ENCODE measurements at places on chromosomes 7 and 10. TPM values are rescaled to one million over a fixed set of nuclear protein-coding genes. Genes with fewer than 3 reads are reported as not detected.

Gene PNLIPRP1
- not detected for total RNA-seq

Gene ELAPOR2
- total RNA-seq, result 24.0 TPM

Gene HOXA10
- total RNA-seq, result 20.0 TPM

Gene CPN1
- total RNA-seq, result not detected

Gene MEIG1
- not detected for total RNA-seq

Gene AKR1C8
- total RNA-seq, result 3.6 TPM

Gene NOM1
- total RNA-seq, result 12.7 TPM

Gene APBB1IP
- 41.3 TPM for total RNA-seq

Gene SSC4D
- total RNA-seq, result 11.1 TPM

Gene GPR15LG
- total RNA-seq, result not detected

Gene ST8SIA6
- total RNA-seq, result not detected

Gene EBLN1
- total RNA-seq, result not detected

Gene HMX3
- not detected for total RNA-seq

Gene PAX4
- not detected for total RNA-seq

Gene PRKAR1B
- 8.5 TPM for total RNA-seq

Gene CRYGN
- not detected for total RNA-seq

Gene ADCYAP1R1
- total RNA-seq, result 1.9 TPM

Gene ZNF479
- total RNA-seq, result not detected

Gene OR2A42
- total RNA-seq, result not detected

Gene OGDHL
- not detected for total RNA-seq
